ENCODE measurements at places on chromosomes 5 and 9. TPM values are rescaled to one million over a fixed set of nuclear protein-coding genes. Genes with fewer than 3 reads are reported as not detected.

SPINK6 gene
- not detected for total RNA-seq

PCDHGC5 gene
- 10.2 TPM for total RNA-seq

TNC gene
- total RNA-seq, result 206 TPM

CDH10 gene
- 2.4 TPM for total RNA-seq

C5orf58 gene
- not detected for total RNA-seq

NAA35 gene
- total RNA-seq, result 23.8 TPM

GABRA1 gene
- total RNA-seq, result not detected

All from smooth muscle cell of the umbilical artery (primary cell).